ENCODE measurements at places on chromosomes 1 and 21.
A peak's percentile ranks its signal among the peaks of the same experiment; 100 is the strongest.

DNA sequence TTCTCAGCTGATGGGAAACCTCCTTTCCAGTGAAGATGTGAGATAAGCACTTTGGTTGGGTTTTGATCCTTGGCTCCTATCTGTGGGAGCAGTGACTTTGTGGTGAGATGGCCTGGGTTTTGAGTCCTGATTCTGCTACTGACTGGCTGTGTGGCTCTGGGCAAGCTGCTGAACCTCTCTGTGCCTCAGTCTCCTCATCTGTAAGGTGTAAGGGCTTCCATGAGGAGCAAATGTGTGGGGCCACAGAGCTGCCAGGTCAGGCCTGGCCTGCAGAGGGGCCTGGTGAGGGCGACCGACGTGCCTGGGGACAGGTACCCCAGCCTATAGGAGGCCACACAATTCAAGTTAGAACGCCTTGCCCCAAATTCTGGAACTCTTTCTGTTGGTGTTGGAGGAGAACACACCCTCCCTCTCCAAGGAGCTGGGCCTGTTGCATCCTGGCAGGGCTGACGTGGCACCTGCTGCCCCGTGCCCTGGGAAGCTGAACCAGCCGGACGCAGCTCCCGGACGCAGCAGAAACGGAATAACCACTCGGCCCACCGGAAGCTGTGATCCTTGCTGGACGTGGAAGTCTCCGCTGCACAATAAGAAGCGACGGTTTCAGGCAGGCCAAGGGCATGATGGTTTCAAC, 62.7 kb downstream of the AGPAT3 start:
- no peak for DNase-seq

- no peak for DNase-seq
Measured at GRCh38 chr1:151847867-151848596, 5.5 kb downstream of the THEM5 start.

DNA sequence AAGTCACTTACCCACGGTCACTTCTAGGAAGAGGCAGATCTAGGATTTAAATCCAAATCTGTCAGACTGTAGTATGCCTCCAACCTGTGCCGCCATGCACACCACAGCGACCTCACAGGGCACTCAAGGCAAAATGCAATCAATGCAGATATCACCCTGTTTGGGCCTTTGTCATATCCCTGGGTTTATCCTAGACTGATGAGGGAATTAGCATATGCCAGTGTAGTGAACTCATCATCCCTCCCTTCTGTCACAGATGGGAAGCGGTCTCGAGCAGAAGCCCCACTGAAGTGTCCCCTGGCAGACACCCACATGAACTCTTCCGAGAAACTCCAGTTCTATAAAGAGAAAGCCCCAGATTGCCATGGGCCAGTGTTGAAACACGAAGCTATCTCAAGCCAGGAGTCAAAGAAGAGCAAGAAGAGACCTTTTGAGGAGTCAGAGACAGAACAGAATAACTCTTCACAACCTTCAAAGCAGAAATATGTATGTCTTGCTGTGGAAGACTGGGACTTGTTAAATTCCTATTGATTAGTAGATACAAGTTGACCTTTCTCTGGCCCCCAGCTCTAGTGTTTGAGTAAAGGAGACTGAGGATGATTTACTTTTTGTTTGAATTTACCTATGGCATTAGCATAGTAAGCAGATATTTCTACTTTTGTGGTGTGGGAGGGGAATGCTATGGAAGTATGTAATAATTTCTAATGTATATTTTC, 21.4 kb downstream of the LRRC42 start:
- no peak for DNase-seq

- no peak for DNase-seq
Measured at GRCh38 chr1:205436776-205437410, 15.0 kb upstream of the LEMD1 start.

GRCh38 chr1:77846966-77847365, 41.5 kb upstream of the NEXN start:
- DNase-seq, result no peak

GRCh38 chr1:212568978-212569537, 39.5 kb upstream of the ATF3 start:
- no peak for DNase-seq

DNA sequence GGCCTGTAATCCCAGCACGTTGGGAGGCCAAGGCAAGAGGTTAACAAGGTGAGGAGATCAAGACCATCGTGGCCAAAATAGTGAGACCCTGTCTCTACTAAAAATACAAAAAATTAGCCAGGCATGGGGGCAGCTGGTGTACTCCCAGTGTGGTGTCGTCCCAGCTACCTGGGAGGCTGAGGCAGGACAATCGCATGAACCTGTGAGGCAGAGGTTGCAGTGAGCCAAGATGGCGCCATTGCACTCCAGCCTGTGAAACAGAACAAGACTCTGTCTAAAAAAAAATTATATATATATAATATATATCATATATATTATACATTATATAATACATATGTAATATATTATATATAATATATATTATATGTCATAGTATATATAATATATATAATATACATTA, 249.2 kb upstream of the TPTE start:
- DNase-seq, result no peak

GRCh38 chr1:157035121-157035520, 10.4 kb downstream of the ARHGEF11 start:
- DNase-seq, result no peak

DNA sequence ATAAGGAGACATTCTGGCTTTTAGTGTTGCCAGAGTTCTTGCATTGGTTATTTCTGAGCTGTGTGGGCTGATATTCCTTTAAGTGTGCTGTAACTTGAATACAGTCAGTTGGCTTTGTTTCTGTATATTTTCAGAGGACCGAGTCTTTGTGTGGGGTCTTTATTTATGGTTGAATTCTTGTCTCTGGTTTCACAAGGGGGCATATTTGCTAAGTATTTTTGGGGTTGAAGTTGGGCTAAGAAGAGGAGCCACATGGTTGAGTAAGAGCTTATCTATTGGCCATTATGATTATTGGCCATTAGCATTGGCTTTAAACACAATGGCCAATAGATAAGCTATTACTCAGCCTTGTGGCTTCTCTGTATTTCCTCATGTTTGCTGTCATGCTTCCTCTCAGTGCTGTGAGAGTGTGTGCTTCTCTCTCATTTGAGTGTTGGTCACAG, 26.3 kb upstream of the PTGFR start:
- no peak for DNase-seq

- no peak for DNase-seq
Measured at GRCh38 chr1:226915672-226915995, 24.5 kb upstream of the COQ8A start.

- no peak for DNase-seq
Measured at GRCh38 chr1:55386456-55386855, 171.3 kb upstream of the USP24 start.

DNA sequence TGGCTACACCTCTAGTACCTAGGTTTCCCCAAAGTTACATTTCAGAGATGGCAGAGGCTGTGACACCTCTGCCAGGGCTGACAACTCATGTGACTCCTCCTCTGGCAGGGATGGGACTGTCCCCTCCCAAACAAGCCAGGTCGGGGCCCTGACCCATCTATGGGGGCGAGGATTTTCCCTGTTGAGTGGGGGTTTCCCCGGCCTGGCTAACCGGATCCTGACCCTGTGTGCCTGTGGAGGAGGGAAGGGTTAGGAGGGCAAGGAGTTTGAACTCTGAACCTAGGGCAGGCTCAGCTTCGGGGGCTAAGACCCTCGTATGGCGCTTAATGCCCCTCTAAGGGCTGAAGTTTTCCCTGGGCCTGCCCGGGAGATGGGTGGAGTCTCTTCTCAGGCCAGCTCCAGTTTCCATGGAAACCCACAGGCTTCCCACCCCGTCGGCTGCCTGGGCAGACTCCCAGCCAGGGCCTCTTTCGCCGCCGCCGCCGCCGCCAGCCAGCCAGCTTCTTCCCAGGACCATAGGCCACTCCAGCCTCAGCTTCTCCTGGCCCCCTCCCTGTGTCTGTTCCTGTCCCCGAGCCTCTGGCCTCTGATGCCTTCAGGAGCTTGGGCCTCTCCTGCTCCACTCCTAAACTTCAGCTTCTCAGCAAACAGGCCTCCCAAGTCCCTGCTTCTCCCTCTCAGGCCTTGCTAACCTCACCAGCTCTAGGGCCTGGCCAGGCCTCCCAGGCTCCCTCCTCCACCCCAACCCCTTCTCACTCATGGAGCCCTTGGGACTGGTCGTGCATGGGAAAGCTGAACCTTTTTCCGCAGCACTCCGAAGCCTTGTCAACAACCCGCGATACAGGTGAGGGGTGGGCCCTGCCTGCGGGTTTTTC, at the start of gene BTBD19:
BTBD19 (plus strand) TSS at position 461 of the 875 bp plus-strand sequence; CDS start at position 759, 298 bp downstream.
- peak; percentile 85 for DNase-seq
